CD4-positive, alpha-beta memory T cell (primary cell): ENCODE measurements at places on chromosomes 7 and 10. TPM values are rescaled to one million over a fixed set of nuclear protein-coding genes. Genes with fewer than 3 reads are reported as not detected.

Gene PPIF
- total RNA-seq: 33.7 TPM

Gene PLAU
- total RNA-seq: 0.91 TPM

Gene KCNH2
- total RNA-seq: 2.6 TPM

Gene BLNK
- not detected for total RNA-seq

Gene DIP2C
- total RNA-seq: 6.0 TPM

Gene DDC
- total RNA-seq: not detected

Gene ASAH2
- total RNA-seq: 4.8 TPM

Gene IFIT1
- 6.3 TPM for total RNA-seq

Gene PSAP
- 248 TPM for total RNA-seq

Gene SMURF1
- total RNA-seq: 21.4 TPM

Gene NRCAM
- 0.22 TPM for total RNA-seq

Gene SPDYE5
- 0.29 TPM for total RNA-seq

Gene AOAH
- 5.4 TPM for total RNA-seq

Gene HACD1
- total RNA-seq: 3.4 TPM

GRCh38 chr10:51001587-51001986, 72.7 kb upstream of the PRKG1 start:
- DNase-seq: no peak

DNA sequence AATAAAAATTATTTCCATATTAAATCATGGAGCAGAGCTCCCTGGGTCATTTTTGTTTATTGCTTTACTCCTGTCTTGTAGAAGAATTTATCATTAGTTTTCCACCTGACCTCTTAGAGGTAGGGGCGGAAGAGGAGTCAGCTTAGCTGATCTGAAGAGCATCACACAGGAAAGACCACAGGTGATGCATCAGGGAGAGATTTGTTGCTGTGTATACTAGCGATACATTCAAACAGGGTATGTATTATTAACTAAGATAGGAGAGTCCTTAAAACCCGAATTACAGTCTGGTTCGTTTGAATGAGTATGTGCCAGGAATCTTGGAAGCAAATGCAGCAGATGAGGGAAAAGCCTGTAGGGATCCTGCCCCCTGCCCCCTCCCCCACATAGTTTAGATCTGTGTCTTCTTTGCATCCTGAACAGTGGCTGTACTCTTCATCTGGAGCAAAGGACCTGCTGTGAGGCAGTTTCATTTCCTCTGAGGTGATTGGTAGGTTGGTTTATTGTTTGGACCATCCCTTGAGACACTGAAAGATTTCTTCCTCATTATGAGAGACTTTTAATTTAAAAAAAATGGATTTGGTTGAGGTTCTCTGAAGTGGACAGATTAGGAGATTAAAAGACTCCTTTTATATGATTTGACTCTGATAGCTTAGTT, 177.0 kb downstream of the SND1 start:
- no peak for DNase-seq

- no peak for DNase-seq
Observed at GRCh38 chr7:7953806-7954205, 14.8 kb upstream of the GLCCI1 start.

GRCh38 chr10:69901628-69902505, 100.2 kb downstream of the COL13A1 start:
- DNase-seq: no peak

DNA sequence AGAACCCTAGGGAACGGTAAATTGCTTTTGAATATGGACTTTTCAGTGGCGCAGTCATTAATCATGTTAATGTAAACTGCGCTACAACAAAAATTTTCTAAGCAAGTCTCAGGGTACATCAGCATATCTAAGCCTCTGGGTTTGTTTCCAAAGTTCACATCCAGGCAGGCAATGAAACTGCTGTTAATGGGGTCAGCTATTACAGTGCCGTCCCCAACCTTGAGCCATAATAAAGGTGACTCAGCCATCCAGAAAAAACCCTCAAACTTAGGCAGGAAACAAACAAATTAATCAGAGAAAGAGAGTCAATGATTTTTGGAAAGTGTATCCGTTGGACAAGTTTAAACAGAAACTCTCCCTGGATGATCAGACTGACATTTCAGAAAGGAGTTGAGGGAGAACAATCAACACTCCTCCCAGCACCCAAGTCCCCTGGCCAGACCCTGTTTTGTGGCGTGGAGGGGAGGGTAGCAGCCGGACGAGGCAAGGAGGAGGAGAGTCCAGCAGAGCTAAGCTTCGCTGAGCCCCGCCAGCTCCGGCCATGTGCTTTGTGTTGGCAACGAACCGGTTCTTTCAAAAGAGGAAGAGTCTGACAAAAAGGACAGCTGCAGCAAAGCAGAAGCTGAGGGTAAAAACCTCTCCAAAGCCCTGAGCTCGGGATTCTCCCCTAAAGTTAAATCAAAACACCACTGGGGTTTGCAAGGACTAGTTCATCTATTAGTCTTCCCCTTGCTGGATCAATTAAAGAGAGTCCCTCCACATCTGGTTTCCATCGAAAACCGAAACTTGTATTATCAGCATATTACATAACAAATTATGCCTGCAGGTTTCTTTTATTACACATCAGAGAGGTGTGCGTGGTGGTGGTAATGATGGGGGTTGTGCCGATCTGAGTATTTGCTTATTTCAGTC, 3.6 kb downstream of the FAM53B start:
- peak; percentile 75 for DNase-seq

DNA sequence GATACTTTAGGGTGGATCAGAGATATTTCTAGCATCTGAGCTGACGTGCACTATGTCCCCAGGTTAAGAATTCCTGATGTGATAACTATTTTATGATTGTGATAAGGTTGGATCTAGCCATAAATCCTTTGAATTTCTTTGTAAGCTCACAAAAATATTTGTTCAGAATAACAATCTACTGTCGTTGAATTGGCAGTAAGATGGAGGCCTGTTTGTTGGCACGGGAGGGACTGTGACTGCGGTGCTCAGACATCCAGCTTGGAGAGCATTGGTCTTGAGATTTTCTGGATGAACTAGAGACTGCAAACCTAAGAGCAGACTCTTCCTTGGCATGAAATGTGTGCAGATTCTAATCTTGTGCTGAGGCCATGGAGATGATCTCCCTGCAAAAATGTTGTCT, 131.1 kb downstream of the LRRC4 start:
- no peak for DNase-seq

GRCh38 chr10:7529638-7530037, 118.8 kb upstream of the SFMBT2 start:
- no peak for DNase-seq

- no peak for DNase-seq
Observed at GRCh38 chr7:69108097-69108496, 490.2 kb upstream of the AUTS2 start.

DNA sequence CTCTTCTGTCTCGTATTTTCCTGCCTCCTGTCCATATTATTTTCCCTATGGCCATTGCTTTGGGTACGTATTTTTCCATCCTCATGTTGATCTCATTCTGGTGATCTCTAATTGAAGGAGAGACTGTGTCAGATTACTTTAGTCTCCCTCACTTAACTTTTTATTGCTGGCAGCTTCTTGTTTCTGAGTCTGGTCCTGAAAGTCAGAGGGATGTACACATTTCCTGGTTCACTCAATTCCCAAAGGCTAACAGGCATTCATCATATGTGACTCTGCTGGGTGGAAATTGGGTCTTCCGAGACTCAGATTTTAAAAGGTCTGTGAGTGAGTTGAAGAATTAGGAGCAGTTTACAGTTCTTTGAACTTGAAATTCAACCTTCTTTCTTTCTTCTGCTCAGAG, 10.9 kb downstream of the UMAD1 start:
- no peak for DNase-seq

DNA sequence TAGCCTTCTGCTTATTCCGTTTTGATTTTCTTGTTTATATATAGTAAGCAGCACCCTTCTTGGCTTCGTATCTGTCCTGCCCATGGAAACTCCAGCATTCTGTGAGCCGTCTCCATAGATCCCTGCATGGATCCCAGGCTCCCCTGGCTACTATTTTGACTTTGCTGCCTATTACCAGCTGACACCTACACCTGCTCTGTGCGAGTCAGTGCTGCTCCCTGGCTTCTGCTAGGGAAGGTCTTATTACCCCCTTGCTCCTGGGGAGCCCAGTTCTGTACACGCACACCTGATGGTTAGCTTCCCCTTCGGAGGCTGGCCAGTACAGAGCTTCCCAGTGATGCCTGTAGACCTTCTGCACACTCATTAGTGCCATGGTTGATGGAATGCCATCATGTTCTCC, 35.4 kb downstream of the NACAD start:
- no peak for DNase-seq

DNA sequence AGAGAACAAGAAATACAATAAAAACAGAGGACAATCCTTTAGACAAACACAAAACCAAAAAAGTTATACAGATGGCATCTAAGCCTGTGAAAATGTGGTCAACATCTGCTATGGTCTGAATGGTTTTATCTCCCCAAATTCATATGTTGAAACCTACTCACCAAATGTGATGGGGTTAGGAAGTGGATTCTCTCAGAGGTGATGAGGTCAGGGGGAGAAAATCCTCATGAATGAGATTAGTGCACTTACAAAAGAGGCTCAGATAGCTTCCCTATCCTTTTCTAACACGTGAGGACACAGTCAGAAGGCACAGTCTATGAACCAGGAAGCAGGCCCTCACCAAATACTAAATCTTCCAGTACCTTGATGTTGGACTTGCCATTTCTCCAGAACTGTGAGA, 147.8 kb upstream of the GPR22 start:
- DNase-seq: no peak

DNA sequence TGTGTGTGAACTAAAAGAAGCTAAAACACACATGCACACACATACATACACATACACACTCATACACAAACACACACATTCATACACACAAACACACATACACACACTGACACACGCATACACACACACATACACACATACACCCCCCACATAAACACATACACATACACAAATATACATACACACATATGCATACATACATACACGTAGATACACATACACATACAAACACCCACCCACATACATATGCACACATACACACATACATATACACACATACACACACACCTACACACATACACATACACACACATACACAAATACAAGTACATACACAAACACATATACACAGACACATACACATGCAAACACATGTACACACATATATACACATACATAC, 28.0 kb downstream of the SLC18A2 start:
- no peak for DNase-seq

GRCh38 chr10:129891806-129892205, 72.3 kb downstream of the EBF3 start:
- DNase-seq: no peak

DNA sequence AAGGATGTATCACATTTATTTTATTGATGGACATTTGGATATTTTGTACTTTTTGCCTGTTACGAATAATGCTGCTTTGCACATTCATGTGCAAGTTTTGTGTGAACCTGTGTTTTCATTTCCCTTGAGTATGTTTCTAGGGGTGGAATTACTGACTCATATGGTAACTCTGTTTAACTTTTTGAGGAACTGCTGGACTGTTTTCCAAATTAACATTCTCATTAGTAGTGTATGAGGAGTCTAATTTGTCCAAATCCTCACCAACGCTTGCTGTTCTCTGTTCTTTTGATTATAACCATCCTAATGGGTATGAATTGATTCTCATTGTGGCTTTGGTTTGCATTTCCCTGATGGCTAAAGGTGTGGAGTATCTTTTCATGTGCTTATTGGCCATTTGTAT, 3.2 kb downstream of the WDR11 start:
- DNase-seq: no peak

DNA sequence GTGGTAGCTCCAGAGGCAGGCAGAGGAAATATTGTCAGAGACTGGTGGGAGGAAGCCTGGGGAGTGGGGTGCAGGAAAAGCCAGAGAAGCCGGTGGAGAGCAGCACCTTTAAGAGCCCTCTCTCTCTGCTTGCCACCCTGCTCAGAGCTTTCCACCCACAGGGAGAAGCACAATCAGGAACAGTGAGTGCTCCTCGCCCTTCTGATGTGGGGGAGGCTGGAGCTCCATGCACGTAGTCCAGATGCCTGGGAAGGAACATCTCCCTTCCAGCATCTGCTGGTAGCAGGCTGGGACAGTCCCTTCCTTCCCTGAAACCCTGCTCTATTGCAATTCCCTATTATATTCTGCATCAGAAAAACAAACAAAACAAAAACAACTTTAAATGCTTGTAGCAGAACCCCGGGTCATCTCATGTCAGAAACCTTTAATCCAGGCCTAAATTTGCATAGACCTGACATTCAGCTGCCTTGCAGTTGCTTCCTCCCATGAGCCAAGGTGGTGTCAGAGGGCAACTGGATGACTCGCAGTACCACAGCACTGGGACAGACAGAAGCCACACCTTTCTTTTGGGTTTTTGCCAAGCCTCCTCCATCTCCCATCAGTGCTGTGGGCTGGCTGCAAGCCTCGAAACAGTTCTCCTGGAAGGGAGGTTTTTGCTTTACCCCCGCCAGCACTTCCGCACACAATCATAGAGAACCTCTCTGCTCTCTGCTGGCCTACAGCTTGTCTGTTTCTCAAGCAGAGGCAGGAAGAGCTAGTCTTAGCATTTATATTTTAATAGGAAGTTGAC, 13.1 kb downstream of the AVPI1 start:
- no peak for DNase-seq

- no peak for DNase-seq
Observed at GRCh38 chr7:20237464-20238193, 20.4 kb upstream of the MACC1 start.

GRCh38 chr10:24501056-24501711, 222.5 kb downstream of the ARHGAP21 start:
- no peak for DNase-seq

DNA sequence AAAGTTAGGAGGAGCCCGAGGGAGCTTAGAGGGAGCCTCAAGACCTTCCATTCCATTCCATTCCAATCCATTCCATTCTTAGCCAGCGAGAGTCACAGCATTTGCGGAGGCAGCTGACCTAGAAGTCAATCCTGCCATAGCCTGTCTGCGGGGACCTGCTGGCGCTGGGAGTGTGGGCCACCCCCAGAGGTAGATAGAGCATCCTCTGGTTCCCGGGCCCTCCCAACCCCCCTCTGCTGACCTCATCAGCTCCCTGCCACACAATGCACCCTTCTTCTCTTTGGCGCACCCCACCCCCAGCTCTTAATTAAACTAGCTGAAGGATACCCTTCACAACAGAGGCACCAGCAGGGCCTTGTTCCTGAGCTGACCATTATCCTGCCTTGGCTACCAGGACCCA, 152.5 kb upstream of the ZMIZ1 start:
- DNase-seq: no peak

DNA sequence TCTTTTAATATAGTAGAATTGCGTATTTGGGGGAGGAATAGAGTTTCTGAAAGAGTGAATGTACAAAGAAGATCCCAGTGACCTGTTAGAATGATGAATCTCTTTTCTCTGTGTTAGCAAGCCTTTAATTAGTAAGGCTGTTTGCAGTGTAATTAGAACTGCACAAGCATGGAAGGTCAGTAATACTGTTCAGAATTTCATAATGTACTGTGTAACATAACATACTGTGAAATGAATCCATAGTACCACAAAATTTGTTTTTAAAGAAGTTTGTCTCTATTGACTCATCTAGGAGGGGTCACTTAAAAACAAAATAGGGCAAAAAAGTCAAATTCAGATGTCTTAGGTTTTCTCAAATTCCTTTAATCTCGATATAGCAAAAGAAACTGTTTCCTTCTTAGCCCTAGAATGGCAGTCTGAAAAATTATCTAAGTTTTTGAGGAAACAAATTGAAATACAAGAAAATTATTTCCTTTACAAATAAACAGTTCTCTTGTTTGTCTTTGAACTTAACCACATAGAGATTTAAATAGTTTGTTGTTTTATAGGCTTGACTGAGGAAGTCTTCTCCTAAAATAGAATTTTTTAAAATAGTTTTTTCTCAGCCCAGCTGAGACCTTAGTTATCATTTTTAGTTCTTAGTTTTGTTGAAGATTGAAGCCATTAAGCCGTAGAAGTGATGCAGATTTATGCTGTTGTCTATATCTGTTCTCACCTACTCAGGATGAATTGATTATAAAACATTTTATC, 12.5 kb downstream of the ADK start:
- no peak for DNase-seq
